ENCODE measurements at places on chromosomes 7 and 10.

DNA sequence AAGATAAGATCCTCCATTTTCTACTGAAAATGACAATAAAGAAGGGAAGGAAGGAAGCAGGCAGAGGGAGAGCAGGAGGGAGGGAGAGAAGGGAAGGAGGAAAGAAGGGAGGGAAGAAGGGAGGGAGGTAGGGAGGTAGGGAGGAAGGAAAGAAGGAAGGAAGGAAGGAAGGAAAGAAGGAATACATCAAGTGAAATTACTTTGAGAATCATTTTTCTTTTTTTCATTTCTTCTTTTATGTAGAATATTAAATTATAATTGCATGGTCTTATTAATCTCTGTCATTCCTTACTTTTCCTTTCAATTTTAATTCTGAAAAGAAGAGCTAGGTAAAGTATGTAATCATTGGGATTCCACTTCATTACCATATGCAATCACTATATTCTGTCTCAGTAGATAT lies 97.8 kb downstream of the PLXDC2 start:
- DNase-seq, result no peak

DNA sequence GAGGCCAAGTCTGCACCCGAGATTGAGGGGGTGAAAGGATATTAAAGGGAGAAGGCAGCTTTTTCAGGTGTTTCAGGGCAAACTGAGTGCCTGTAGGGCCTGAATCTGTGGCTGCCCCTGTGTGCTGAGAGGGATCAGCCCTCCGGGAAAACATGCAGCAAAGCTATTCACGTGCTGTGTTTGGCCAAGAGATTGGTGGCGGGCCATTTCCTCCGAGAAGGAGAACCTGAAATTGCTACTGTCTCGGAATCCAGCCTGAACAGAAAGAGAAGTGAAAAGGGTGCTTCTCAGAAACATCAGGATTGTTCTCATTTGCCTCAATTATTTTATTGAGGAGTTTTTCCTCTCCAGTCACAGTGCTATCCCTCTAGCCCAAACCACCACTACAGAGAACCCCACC lies 16.0 kb downstream of the GIMAP5 start:
- DNase-seq, result no peak

DNA sequence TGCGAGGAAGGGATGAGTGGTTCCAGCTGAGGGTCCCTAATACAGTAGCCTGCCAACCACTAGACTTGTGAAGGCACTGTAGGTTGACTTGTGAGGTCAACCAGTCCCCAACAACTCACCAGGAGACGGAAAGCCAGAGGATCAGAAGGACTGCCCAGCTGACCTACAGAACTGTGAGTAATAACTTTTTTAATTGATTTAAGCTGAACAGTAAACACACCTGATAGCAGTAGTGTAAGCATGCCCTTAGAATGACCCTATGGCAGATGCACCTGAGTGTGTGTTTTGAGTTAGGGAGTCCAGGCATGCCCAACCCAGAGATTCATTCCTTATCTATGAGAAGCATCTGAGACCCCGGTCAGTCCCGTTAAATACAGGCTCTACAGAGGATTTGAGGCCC lies 14.1 kb downstream of the PRLHR start:
- no peak for DNase-seq

- DNase-seq, result no peak
Observed at GRCh38 chr7:106485919-106486318, 175.0 kb downstream of the CCDC71L start.

DNA sequence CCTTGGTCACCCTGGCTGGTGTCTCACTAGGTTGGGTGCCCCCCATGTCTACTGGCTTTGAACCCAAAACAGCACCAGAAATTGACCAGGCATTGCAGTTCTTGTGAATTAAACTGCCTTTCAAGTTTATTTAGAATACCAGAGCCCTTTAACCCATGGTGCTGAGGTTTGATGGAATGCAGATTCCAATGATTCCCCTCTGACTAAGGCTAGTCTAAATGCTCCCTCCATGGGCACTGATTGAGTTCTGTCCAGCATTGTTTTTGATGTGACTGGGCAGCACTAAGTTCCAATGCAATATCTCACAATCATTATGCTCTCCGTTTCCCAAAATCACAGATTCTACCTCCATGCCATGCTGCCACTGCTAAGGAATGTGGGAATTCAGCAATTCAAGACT lies 1047.4 kb upstream of the LRRN3 start:
- no peak for DNase-seq

GRCh38 chr7:18126281-18126680 lies 98.6 kb upstream of the PRPS1L1 start:
- no peak for DNase-seq

Data from foreskin melanocyte (primary cell).